ENCODE measurements at places on chromosomes 16 and 17.

- DNase-seq, result no peak
These were observed 109.1 kb downstream of the GAS7 start for GRCh38 chr17:10089196-10089804.

GRCh38 chr17:1931844-1932579, 93.1 kb downstream of the RTN4RL1 start:
- no peak for DNase-seq

GRCh38 chr17:39695089-39695474, 4.8 kb upstream of the ERBB2 start:
- DNase-seq, result no peak

DNA sequence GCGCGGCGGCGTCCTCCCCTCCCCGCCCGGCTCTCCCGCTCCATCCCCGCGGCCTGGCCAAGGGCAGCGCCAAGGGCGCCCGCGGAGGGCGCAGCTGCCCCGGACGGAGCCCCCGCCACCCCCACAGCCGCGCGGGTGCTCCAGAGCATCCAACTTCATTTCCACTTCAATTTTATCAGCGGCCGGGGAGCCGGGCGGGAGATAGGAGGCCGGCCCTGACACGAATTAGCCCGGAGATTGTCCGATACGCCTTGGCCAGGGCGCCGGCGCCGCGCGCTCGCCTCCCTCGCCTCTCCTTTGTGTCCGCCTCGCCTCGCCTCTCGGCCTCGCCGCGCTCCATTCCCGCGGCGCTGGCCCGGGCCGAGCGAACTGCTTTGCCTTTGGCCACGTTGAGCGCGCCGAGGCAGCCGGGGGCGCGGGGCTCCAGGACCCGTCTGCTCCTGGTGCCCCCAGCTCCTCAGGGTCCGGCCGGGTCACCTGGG, 129.1 kb upstream of the LHX1 start:
- DNase-seq, result no peak

All from activated CD8-positive, alpha-beta T cell treated with anti-CD3 and anti-CD28 coated beads, Interleukin-2, amount 10 ng/mL, durations not matched to agents 7 days and 5 days (primary cell).